ENCODE measurements at places on chromosomes 7 and 10.

DNA sequence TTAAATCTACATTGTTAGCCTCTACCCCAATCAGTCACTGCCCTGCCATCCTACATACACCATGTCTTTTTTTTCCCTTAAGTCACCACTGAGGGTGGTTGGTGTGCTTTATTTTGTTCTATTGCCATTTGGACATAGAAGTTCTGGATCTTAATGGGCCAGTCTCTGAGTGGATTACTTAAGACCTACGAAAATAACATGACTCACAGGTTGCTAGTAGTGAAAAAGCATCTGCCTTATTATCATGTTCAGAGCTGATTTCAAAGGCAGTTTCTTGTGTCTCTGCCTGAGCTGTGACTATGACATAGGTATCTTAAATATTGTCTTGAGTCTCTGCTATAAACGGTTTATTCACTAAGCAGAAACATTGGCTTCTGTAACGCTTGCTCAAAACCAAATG, 410.8 kb downstream of the MDFIC start:
- DNase-seq: no peak

GRCh38 chr10:124670849-124671248, 73.3 kb downstream of the FAM53B start:
- no peak for DNase-seq

DNA sequence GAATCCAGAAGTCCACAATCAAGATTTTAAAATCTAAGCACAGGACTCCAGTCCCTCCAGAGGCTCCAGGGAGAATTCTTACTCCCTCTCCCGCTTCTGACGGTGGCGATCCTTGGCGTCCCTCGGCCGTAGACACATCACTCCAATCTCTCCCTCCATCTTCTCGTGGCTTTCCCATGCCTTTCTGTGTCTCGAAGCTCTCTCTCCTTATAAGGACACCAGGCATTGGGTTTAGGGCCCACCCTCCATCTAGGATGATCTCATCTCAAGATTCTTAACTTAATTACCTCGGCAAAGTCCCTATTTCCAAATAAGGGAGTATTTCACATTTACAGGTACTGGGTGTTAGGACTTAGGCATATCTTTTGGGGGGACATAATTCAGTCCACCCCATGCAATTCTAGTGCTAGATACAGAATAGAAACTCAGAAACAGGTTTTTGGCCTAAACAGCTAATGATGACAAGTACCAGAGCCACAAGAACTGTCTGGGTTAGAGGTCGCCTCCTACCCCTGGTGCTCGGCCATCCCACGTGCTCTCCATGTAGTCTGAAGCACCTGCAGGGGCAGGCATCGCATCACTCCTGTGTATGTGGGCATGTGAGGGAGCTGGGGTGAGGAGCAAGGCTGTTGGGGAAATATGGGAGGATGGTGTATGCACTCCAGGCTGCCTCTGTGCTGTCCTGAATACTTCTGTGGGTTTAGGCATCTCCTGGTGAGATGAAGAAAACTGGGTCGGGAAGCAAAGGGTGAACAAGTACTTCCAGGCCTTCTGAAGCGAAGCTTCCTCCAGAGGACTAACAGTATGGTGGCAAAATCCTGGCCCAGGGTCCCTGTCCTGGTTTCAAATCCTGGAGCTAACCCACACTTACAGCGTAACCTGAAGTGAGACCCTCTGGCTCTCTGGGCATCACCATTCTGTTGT, 298.3 kb upstream of the ZMIZ1 start:
- no peak for DNase-seq

GRCh38 chr7:144812379-144813283, 23.2 kb downstream of the TPK1 start:
- DNase-seq: no peak

DNA sequence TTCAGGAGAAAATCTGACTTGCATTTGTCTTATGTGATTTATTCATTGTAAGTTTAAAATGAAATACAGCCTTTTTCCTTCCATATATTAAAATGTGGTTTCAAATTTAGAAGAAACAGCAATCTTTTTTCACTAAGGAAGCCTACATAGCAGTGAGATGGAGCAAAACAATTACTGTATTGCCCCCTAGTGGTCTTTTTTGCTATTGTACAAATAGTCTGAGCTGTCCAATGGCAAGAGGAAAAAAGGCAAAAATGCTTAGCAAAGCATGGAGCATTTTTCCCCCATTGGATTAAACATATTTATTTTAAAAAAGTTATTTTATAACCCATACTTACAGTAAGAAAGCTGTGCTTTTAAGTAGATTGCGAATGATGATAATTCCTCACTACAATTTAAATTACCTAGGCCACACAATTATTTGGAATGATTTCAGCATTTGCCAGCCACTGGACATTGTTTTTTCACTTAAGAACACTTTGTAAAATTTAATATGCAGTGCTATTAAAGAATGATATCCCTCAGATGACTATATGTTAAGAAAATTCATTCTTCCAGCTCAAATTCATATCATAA, 119.5 kb downstream of the CPED1 start:
- DNase-seq: no peak

GRCh38 chr10:124579011-124579399, 117.4 kb downstream of the LHPP start:
- DNase-seq: no peak

- no peak for DNase-seq
These were observed 38.1 kb downstream of the PTPN12 start for GRCh38 chr7:77575187-77575586.

- DNase-seq: peak; percentile 64
These were observed 96.6 kb downstream of the FAM53B start for GRCh38 chr10:124647421-124648130.

DNA sequence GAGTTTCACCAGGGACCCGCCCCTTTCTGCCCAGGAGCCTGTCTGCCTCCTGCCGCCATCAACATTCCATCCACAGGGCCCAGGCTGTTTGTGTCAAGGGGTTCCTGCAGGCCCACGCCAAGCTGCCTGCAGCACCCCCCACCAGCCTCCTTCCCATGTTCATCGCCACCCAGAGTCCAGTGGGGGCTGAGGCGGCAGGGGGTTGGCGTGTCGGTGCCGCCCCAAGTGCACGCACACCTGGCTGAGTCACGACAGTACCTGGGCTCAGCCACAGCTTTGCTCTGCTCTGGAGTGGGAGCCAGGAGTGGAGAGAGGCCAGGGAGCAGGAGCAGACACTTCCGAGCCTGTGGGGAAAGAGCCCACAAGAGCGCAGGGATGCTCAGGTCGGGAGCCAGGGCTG, 42.8 kb upstream of the TECTB start:
- no peak for DNase-seq

- no peak for DNase-seq
These were observed 159.7 kb upstream of the GPR26 start for GRCh38 chr10:123506455-123506854.

DNA sequence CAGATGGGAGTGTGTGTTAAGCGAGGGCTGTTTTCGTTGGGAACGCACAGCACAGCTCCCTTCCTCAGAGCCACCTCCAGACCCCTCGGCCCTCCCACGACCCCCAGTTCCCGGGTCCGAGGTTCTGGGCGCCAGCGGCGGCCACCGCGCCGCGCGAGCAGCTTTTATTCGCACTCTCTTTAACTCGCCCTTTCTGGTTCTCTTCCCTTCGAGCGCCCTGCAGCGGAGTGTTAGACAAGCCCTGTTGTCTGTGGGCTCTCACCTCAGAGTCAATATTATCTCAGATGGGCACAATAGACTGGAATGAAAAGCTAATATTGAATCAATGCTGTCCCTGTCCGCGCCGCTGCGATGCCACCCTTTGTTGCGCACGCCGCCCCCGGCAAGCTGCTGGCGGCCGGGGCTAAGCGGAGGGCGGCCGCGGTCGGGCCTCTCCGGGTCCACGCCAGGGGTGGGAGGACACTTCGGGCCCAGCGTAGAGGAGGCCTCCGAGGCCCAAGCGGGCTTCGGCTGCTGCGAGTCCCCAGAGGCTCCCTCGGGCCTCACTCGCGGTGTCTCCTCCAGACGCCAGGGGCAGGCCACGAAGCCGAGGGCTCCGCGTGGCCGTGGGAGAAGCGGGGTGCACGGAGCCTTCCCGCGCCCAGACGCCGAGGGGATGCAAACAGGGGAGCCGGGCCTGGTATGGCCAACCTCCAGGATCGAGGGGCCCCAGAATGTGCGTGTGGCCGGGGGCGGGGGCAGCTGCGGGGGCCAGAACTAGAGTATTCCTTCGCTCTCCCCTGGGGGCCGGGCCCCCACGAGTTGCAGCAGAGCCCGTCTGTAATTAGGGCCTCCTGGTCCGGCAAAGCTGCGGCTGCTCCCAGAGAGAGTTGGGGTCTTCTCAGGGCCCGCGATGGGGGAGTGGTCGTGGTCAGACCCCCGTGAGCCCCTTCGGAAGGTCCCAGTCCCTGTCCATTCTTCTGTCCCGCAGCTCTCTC, 7.9 kb upstream of the EMX2 start:
- no peak for DNase-seq

- DNase-seq: no peak
These were observed 5.0 kb upstream of the NFE2L3 start for GRCh38 chr7:26147030-26147429.

GRCh38 chr7:44087911-44088838, 5.8 kb upstream of the POLM start:
- no peak for DNase-seq

DNA sequence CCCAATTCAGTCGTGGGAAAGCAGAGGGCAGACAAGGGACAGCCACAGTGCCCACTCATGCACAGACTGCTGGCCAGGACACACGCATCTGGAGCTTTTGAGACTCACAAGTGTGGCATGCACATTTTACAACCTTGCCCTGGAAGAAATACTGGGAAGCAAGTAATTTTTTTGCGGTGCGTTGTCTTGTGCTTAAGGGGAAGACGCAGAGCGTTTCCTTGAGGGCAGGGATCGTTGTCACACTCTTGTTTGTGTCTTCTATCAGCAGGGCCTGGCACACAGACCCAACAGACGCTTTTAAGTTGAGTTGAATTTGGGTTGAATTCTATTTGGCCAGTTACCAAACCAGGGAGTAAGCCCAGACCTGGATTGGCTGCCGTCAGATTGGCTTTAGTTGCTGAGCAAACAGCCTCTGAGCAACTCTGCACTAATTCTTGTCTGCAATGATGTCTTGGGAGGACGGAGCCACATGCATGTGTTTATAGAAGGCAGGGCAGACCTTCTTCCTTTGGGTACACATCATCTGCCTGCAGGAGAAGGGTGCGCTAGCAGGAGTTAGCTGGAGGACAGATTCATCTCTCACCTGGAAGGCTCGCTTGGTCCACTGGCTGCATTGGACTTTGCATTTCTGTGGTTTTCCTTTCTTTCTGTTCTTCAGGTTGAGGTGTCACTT, 38.4 kb downstream of the IL2RA start:
- no peak for DNase-seq

DNA sequence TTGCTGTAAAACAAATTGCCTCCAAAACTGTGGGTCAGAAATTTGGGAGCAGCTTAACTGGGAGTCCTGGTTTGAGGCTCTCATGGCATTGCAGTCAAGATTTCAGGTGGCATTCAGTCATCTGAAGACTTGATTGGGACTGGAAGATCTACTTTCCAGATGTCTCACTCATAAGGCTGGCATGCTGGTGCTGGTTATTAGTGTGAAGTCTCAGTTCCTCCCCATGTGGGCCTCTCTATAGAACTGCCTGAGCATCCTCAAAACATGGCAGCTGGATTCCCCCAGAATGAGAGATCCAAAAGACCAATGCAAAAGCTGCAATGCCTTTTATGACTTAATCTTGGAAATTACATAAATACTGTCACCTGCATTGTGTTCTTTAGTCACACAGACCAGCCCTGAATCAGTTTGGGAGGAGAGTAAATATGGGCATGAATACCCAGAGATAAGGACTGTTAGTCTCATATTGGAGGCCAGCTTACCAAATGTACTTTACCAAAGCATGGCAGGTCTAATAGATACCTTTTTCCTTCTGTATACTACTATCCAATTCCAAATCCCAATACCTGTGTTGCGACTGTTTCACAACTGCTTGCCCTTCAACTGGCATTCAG, 6.5 kb upstream of the HERPUD2 start:
- DNase-seq: no peak

DNA sequence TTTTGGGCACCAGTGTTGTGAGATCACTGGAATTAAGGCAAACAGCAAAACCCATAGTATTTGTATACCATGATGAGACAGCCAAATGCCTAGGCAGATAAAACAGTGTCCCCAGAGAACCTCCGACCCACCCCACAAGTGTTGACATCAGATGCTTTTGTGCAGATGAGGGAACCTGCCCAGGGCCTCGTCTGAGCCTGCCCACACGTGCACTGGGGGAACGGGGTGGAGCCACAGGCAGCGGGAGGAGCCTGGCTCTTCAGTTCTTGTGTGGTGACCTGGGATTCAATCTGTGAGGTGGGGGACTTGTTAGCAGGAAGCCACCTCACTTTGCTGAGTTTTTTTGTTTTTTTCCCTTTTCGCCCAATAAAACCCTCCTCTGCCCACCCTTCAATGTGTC, 33.4 kb upstream of the OPTN start:
- DNase-seq: no peak

- no peak for DNase-seq
These were observed 40.7 kb upstream of the ANAPC16 start for GRCh38 chr10:72175149-72175548.

GRCh38 chr10:127319271-127319670, 122.9 kb upstream of the INSYN2A start:
- DNase-seq: no peak

DNA sequence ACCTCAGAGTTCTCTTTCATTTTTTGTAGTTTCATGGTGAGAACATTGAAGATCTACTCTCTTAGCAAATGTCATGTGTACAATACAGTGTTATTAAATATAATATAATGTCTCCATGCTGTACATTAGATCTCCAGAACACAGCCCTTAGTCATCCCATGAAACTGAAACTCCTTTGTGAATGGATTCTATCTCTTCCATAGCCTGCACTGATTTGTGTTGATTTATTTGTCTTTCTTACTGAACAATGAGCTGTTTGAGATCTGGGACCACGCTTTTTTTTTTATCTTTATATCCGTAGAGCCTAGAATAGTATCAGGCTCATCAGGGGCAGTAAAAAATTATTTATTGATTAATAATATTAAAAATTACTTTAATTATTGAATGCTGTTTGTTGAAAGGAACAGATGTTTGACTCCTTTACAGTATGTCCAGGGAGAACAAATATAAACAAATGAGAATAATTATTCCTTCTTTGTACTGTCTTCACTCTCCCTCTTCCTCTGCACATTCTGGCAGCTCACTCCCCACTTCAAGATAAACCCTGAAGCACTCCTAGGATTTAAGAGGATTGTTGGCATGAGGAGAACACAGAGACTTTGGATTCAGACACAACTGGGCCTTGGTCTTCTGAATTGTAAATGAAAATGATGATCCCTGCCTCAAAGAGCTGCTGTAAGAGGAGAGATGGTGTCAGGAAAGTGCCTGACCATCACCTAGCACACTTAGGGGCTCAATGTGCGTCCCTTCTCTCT, 81.6 kb upstream of the MSRB2 start:
- DNase-seq: no peak

- no peak for DNase-seq
These were observed 156.2 kb upstream of the PTER start for GRCh38 chr10:16280595-16280994.

GRCh38 chr7:32948202-32948601, 9.0 kb upstream of the FKBP9 start:
- DNase-seq: no peak

DNA sequence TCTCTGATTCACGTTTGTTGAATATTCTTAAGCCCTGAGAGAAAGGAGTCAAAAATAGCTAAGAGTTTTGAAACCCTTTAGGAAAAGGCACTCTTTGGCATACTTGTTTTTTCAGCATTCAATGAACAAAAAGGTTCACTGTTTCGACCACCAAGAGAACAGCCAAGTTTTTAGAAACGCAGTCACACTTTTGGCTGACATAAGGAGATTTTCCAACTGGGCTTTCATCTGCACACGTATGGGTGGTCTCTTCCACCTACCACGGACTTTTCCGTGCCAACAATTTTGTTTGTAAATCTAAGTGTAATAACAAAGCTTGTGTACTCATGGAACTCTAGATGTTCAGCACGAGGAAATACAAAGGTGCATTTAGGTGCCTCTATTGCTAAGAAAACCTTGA, 270.3 kb downstream of the WDR11 start:
- DNase-seq: no peak

All from activated T-helper 1 cell treated with anti-CD3 and anti-CD28 coated beads, Interleukin-2, amount 50 U/mL, for 16 hours (primary cell).